Panc1 (cell line): ENCODE measurements at places on chromosomes 1 and 21.

DNA sequence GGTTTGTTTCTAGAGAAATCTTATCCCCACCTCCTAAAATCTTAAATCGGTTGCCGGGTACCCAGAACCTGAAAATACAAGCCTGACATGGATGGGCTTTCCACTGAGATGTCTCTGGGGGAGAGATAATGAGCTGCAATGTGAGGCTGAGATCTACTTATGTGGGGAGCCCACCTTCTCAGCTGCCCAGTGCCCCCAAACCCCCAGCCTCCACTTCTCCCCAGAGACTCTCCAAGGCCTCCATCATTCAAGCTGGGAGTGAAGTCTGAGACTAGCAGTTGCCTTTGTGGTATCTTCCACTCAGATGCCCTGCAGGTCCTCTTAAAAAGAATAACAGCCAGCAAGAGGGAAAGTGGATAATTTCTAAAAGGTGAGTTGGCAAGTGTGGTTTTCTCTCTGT, 11.7 kb upstream of the ACTRT2 start:
- no peak for DNase-seq

GRCh38 chr1:207922554-207922953, 11.6 kb upstream of the CD34 start:
- no peak for DNase-seq

- DNase-seq: no peak
Measured at GRCh38 chr1:53580009-53580400, 120.8 kb downstream of the DMRTB1 start.

- no peak for DNase-seq
Measured at GRCh38 chr1:217564207-217564606, 66.7 kb downstream of the GPATCH2 start.

DNA sequence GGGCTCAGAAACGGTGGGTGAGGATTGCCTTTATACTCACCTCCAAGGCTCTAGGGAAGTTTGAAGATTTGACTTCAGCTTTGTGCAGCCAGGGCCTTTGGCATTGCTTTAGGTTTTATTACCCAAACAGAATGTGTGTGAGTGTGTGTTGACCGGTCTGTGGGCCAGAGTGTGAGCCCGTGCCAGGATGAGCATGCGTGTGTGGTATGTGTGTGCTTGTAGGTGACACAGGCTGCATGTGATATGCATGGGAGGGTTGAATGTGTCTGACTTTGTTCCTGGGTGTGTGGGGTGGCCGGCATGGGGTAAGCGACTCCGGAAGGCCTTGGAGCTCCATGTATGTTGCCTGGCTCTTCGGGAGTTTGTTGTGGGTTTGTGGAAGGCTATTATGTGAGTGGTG, 160.5 kb downstream of the FOXD2 start:
- DNase-seq: no peak

DNA sequence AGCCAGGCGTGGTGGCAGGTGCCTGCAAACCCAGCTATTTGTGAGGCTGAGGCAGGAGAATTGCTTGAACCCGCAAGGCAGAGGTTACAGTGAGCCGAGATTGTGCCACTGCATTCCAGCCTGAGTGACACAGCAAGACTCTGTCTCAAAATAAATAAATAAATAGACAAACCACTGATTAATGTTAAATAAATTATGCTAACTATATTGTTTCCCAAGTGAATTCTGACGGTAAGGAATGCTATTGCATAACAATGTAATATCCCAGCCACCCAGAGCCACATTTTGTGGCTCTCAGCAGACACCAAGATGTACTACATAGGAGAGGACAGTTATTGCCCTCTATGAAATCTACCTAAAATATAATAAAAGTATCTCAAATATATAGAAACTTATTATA, 55.4 kb downstream of the LPGAT1 start:
- DNase-seq: no peak

- peak; percentile 38 for DNase-seq
Measured at GRCh38 chr1:119611701-119612113, 36.4 kb downstream of the ZNF697 start.

GRCh38 chr1:91717839-91718238, 168.1 kb downstream of the TGFBR3 start:
- no peak for DNase-seq

GRCh38 chr1:91714867-91715381, 171.0 kb downstream of the TGFBR3 start:
- no peak for DNase-seq

- DNase-seq: no peak
Measured at GRCh38 chr1:7694600-7695496, 76.2 kb upstream of the VAMP3 start.
